ENCODE measurements at places on chromosomes 11 and 22.
A peak's percentile ranks its signal among the peaks of the same experiment; 100 is the strongest.

- no peak for DNase-seq
Measured at GRCh38 chr11:20067665-20068064, 92.6 kb downstream of the DBX1 start.

DNA sequence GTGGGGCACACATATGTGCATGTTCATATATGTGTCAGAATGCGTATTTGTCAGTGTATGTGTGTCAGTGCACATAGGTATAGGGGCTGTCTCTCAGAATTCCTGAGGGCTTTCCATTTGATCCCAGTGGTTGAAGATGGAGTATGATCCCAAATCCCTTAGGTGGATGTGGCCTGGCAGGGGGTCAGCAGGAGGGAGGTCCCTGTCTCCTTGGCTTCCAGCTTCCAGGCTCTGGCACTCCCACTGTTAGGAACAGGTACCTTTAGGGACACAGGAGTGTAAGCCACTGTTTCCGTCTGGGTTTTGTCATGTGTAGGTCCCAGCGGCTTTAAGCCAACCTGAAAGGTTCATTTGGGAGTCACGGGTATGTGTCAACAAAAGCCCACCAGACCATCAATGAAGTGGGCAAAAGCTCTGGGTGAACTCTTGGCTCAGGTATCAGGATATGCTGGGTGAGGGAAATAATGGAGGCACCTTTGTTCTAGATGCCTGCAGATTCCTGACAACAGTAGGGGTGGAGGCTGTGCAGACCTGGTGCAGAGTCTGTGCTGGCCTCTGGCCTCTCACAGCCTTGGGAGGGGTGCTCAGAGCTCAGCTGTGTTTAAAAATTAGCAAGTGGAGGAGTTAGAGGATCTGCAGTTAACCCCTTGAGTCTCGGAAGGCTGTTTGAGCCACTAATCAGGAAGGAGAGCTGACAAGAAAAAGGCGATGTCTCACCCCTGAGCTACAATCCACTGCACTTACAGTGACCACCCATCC, 9.0 kb downstream of the KCNQ1OT1 start:
- DNase-seq: no peak

- DNase-seq: no peak
Measured at GRCh38 chr11:371716-372590, 2.7 kb downstream of the B4GALNT4 start.

DNA sequence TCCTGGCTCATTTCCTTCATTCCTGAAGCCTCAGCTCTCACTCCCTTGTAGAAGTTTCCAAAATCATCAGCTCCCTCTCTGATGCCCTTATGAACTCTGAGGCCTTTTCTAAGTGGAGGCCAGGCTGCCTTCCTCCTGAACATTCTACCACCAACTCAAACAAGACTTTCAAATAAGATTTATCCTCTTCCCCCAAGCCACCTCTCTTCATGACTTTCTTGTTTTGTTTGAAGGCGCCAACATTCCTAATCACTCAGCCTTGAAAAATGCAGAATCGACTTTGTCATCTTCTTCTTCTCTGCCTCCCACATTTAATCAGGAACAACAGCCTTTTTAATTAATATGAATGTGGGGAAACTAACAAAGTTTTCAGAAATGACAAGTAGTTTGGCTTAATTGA, 927.9 kb downstream of the OPCML start:
- DNase-seq: no peak

DNA sequence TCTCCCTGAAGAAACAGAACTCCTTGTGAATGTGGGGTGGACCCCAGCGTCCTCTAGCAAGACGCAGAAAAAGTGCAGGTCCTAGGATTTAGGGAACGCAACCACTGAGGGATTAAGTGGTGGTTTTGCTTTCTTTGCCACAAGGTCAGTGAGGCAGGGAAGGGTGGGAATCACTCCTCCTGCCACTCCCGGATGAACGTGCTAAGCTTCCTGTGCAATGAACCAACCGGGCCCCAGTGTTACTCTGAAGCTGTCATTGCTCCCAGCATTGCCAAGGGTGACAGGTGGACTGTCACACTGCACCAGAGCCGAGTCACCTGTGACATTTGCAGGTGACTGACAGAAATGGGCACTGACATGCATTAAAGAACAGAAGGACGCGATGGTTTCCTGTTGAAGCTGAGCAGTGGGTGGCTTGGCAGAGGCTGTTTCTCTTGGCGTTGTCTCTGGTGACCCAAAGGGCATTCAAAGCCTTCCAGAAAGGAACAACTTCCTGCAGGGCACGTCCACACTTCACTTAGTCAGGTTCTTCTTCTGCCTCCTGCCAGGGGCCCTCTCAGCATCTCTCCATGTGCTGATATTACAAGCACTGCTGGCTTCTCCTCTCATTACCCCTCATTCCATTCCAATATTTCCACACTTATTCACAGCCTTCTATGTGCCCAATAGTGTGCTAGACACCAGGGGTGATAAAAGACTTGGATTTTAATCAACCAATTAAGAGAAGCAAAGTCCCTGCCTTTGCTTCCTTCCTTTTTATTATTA, 9.7 kb downstream of the KIRREL3 start:
- no peak for DNase-seq

DNA sequence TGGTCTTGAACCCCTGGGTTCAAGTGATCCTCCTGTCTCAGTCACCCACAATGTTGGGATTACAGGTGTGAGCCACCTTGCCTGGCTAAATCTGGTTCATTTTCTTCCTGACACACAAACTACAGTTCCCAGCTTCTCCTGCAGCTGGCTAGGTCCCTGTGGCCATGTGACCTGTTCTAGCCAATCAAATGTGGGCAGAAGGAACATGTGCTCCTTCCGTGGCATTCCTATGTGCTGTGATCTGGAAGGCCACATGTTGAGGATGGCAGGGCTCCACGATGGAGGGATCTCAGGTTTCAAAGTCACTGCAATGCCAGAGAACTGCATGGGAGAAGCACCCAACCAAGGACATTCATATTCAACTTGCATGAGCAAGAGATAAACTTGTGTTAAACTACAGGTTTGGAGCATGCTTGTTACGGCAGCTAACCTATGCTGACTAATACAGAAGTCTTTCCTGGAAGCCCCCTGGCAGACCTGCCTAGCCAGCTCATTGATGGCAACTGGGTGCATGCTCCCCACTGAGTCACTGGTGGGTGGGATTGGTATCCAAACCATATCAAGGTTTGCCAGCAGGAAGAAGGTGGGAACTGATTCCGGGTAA, 86.0 kb downstream of the RPS6KA4 start:
- DNase-seq: no peak

DNA sequence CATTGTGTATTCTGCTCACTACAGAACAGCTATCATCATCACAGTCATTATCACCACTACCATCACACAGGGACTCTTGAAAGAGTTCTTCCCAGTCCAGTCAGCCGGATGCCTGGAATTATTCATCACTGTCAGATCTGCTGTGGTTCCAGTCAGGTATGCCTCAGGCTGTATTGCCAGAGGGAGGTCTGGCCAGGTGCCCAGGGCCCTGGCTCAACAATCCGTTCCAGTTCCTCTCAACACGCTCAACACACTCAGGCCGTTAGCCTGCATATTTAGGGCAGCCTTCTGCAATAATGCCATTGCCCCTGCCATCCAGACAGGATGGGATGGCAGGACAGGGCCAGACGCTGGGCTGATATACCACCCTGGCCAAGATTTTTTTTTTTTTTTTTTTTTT, 28.6 kb upstream of the RASL10A start:
- no peak for DNase-seq

GRCh38 chr11:3115321-3115720, 49.8 kb downstream of the OSBPL5 start:
- no peak for DNase-seq

GRCh38 chr11:113419454-113420003, 31.9 kb downstream of the ANKK1 start:
- DNase-seq: no peak

DNA sequence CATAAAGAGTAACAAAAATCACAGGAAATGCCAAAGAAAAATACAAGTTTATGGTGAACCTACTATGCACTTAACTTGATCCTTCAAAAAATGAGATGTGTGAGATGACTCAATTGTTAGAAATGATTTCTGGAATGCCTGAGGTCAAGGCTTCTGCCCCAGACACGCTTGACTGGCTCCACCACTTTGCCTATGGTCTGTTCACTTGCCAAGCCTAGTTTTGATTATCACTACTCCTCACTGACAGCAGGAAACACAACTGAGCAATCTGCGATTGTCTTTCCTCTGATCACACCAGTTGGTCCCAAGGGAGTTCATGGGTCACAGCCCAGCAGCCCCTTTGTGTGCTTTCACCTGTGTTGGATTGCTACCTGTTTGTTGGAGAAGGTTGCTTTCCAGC, 20.6 kb upstream of the PRDM10 start:
- no peak for DNase-seq

DNA sequence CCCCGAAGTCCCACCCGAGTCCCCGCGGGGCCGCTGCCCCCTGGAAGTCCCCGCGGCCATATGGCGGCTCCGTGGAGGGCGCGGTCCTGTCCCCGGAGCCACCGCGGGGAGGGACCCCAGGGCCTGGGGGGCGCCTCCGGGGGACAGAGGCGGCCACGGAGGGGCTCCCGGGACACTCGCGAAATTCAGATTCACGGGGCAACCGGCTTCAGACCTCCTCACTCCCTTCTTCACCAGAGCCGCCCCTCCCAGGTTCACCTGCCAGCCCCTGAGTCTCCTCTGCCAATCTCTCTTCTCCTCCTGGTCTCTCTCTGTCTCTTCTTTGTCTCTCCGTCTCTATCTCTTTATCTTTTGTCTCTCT, 28.2 kb upstream of the TOLLIP start:
- DNase-seq: no peak

GRCh38 chr22:29308148-29308790, 1.8 kb downstream of the GAS2L1 start:
- DNase-seq: no peak

- no peak for DNase-seq
Measured at GRCh38 chr22:30876915-30877553, 91.5 kb downstream of the MORC2 start.

DNA sequence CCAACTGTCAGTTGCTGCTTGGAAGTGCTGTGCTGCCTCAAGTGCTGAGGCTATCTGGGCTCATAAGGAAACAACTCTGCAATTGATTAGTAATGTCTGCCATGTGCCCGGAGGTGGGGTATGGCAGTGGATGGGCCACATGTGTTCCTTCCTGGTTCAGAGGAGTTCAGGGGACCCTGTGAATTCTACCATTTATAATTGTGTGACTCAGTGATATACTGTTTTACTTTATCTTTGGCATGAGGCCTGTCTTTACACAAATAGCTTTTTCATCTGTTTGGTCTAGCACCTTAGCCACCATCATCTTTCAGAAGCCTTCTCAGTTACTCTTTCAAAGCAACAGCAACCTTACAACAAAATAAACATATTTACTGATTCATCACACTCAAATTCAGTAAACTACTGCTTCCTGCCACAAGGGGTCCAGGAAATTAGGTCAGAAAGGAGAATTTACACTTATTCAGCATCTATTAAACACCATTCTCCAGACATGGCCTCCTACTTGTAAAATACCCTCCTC, 20.9 kb downstream of the DKK3 start:
- peak; percentile 24 for DNase-seq
